ENCODE measurements at places on chromosomes 7 and 10.

- no peak for DNase-seq
Measured at GRCh38 chr10:103861505-103861904, 6.1 kb upstream of the SH3PXD2A start.

GRCh38 chr7:20293336-20293735, 37.4 kb upstream of the ITGB8 start:
- no peak for DNase-seq

DNA sequence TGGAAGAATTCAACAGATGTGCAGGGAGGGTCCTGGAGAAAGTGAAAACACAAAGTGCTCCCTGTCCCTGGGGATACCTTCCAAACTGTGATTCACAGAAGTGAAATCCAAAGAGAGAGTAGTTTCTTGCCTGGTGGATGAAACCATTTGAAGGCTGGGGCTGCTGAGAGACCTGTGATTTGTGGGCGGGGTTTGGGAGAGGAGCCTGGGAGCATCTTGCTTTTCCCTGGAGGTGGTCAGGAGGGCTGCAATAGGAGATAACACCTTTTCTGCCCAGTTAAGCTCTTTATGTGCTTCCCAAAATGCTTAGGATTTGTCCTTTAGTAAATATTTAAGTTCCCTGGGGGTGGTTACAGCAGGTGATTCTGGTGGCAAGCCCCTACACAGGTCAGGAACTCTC, 105.3 kb upstream of the TPK1 start:
- DNase-seq = no peak

DNA sequence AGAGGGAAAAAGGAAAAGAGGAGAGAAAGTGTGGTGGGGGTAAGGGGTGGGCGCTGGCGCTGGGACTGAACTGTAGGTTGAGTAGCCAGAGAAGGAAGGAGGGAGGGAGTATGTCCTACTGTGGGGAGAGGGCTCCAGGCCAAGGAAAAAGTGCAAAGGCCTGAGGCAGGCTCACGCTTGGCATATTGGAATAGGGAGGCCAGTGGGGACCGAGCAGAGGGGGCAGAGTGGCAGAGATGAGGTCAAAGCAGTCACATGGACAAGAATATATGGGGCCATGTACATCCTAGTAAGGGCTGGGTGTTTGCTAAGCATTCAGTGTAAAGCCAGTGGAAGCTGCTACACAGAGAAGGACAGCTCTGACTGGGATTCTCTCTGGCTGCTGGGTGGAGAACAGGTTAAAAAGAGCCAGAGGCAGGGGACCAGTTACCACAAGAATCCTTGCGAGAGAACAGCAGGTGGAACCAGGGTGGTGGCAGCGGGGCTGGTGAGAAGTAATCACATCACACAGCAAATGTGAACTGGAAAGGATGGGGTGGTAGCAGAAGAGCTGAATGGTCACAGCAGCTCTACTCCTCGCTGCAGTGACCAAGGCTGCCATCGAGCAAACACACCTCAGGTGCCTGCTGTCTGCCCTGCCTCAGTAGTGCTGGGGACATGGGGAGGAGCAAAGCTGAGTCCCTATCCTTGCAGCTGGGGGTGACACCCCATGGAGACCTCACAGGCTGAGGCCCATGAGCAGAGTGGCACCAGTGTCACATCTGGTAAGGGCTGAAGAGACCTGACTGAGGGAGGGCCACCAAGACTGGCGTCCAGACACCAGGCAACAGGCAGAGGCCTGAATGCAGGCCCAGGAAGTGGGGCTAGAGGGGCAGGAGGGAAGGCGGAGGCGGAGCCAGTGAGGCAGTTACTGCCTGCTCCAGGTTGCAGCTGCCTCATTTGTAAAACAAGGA, 39.5 kb downstream of the FAM53B start:
- no peak for DNase-seq

GRCh38 chr10:49595713-49596492, 14.2 kb upstream of the SLC18A3 start:
- no peak for DNase-seq

DNA sequence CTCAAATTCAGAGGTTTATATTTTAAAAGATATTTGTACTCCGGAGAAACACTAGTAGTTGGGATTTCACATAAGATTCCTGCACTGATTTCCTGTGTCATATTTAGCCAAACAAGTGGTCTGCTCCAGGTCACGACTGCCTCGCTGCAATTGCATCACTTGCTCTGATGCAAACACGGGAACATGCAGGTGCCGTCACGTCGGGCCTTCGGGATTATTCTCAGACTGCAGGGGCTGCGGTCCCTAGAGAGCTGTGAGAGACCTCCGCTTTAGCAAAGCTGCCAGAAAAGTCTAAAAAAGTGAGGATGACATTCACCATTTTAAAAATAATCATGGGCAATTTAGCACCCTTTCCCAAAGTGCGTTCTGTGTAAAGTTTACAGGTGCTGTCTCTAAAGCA, 93.5 kb upstream of the DDC start:
- no peak for DNase-seq

DNA sequence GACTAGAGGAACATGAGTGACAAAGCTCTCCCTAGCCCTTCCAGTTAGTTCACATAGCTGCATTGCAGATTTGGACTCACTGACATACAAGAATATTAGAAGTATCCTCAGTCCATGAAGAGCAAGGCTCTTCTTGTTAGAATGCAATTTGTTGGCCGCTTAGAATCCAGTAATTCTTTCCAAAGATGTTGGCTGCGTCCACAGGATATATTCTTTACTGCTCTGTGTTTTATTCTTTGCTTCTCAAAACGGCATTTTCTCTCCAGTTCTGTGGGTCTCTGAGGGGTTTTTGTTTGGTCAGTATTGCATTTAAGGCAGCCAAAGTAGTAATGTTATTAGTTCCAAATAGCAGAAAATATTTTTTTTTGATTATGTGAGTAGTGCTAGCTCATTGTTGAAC, 588.6 kb downstream of the DNAJB9 start:
- no peak for DNase-seq

DNA sequence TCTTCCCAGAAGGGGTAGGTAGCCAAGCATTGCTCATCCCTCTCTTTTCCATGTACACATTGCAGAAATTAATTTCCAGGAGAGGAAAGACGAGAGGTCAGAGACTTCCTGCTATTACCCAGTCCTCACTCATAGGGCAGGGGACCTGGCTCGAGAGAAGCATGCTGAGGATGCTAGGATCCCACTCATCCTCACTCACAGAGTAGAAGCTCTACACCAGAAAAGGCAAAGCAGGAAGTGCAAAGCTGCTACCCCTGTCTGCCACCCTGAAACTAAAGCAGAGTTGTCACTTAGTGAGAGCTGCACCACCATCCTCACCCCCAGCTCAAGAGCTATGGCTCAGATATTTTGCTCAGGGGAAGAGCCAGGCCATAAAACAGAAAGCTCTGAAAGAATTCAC, 9.9 kb downstream of the OR9A2 start:
- no peak for DNase-seq

DNA sequence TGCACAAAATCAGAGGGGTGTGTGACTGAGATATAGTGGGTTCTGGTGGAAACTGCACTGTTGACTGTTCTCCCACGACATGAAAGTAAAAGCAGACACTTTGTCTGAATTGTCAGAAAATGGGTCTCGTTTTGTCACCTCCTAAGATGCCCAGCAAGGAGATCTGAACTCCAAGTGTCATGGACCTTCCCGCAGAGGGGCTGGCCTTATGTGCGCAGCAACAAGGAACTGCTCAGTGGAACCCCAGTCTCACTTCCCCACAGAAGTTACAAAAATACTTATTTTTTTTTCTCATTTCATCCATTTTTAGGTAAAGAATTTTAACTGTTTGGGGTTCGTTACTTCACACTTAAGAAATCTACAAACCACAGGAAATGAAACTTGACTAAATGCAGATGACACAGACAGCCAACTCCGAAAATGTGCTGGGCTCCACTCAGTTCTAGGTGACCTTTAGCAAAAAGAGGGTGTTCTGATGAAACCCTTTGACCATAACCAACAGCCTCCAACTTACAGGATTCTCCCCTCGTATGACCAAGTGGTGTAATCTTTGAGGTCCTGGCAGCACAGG, 115.0 kb downstream of the FAM107B start:
- peak; percentile 24 for DNase-seq

DNA sequence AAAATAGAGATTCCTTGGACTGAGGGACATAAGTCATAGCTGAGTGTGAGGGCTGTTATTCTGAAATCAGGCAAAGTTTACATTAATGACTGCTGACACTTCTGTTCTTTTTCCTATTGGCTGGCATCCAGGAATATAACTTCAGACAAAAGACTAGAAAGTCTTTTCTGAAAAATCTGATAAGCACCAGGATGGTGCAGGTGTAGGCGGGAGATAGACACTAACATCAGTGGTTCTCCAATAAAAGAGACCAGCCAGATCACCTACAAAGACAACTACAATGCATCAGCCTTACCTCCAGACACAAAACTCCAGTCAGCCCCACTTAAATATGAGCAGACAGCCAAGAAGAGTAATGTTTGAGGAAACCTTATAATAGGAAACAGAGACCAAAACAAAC, 168.3 kb upstream of the LRGUK start:
- no peak for DNase-seq

DNA sequence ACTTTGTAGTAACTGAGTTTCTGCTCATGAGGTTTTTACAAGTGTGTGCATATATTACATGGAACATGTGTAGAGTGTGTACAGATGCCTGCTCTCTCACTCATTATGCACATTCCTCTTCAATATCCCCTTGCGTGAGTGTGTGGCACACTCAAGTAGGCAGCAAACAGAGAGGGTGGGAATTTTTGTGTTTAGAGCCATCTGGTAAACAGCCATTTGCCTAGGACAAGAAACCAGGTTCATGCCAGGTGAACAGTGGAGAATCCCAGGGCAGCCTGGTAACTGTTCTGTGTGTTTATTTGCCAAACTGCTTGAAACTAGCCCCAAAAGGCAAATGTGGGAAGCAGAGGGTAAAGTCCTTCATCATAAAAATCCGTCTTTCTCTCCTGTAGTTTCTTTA, 19.9 kb downstream of the FBXW4 start:
- no peak for DNase-seq
